SK-N-SH treated with all-trans-retinoic acid at 6 μM for 48 hours (cell line): ENCODE measurements at places on chromosomes 5 and 9.
A peak's percentile ranks its signal among the peaks of the same experiment; 100 is the strongest.

- ATAC-seq, result no peak
Measured at GRCh38 chr9:86751956-86752355, 195.3 kb downstream of the GAS1 start.

DNA sequence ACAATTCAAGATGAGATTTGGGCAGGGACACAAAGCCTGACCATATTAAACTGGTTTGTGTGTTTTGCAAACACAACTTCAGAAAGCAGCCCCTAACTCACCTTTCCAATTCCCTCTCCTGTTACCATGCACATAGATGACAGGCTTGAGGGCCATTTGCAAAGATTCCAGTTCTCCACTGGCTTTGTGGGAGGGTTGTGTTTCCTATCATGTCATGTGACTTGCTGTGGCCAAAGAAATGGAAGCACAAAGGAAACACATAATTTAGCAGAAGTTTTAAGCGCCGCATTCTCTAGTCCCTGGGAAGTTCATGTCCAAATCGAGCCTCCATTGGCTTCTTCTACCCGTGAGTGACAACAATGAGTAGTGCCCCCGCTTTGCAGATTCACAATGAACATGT is 57.9 kb upstream of the CDH6 start:
- no peak for ATAC-seq

GRCh38 chr5:38755181-38755580 is 90.6 kb upstream of the OSMR start:
- no peak for ATAC-seq

DNA sequence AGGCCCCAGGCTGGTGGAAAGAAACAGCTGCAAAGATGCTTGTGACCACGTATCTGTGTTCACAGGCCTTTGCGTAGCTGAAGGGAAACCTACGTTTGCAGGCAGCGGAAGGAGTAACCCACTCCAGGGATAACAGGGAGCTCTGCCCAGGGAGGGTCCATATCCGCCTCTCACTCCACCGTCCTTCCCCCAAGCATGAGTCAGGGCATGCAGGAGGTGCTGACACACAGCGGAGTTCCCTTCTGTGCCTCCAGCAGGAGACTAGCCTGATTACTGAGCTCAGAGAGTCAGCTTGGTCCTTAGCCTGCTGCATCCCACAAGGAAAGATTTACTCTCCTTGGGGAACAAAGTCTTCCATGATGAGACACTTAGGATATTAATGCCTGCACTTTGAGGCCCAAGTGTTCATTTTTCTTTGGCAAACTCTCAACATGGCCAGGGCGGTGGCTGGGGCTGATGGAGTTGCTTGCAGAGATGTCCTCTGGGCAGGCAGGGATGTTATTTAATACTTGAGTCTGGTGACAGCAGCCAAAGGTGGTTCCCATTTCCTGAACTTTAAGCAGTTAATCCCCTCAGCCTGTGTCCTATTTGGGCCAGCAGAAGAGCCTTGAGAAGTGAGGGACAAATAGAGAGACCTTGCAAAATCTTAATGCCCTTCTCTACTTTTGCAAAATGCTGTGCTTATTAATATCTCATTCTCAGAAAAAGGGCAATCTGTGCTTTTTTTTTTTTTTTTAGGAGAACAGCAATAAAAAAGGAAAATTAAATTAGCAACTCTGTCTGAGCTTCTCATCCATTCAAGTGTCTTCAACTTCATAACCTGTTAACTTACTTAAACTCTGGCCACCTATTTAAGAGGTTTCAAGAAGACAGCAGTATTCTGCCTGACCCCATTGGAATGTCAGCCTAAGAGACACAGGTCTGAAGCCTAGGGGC is 222.1 kb downstream of the HSPA4 start:
- ATAC-seq, result peak; percentile 44; the same call in 2 of the 3 replicates

DNA sequence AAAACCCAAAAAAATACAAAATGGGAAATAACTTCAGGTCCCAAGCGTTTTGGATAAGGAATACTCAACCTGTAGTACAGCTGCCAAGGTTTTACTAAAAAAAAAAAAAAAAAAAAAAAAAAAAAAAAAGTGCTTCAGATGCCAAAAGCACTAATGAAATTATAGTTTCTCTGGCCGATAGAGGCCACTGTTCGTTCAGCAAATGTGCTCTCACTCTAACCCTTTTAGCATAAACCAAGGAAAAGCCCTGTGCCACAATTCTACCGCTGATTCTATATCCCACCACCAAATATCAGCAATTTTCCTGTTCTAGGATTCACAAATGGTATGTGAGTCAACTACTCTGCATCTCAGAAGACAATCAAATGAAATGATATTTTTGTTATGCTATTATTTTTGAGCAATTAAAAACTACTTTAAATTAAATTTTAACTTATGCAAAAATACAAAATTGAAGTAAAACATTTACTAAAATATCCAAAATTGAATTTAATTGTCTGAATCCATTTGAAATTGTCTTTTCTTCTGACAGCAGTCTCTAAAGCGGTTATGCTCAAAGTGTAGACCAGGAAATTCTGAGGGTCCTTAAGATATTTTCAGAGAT is 79.8 kb downstream of the RICTOR start:
- peak; percentile 90 for ATAC-seq

DNA sequence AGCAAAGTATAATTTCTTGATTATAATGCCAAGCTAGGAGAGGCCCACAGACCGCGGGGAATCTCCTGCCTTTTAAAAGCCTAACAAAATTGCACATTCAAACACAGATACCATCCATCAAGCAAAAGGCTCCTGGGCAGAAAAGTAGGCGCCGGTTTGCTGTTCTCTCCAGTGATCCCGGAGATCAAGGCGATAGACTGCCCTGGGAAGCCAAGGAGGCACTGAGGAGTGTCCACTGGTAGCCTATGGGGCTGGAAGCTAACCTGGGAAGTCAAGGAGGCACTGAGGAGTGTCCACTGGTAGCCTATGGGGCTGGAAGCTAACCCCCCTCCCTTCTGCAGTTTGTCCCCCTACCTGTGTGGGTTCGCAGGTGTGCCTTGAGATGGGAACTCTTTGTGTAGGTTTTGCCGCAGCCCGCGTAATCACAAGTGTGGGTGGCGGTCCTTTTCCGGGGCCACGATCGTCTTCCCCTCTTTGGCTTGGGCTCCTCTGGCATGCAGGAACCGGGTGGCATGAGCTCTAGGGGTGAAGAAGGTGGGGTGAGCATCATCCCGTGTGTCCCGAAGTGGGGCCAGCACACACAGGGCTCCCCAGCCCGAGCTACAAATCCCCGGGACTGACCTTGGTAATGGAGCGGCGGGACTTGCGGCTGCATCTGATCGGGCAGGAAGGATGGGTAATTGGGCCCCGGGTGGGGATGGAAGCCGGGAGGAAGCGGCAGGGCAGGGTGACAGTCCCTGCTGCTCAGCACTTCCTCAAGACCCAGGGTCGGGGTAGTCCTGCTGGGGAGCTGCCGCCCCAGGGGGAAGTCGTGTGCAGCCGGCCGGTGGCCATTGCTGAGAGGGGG is 2.7 kb downstream of the KLF4 start:
- ATAC-seq, result no peak

DNA sequence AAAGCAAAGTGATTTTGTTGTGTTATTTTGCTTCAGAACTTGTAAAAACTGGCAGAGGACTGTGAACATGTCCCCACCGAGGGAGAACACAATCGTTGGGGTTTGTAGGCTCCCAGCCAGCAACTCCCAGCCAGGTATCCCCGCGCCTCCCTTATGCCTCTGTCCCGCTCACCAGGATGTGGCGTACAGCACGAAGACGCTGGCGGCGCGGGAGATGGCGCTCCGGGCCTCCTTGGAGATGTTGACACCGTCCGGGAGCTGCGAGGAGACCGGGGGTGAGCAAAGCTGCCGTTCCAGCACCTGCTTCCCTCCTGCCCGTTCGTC is 630 bp downstream of the POLE3 start:
- peak; percentile 12 for ATAC-seq

DNA sequence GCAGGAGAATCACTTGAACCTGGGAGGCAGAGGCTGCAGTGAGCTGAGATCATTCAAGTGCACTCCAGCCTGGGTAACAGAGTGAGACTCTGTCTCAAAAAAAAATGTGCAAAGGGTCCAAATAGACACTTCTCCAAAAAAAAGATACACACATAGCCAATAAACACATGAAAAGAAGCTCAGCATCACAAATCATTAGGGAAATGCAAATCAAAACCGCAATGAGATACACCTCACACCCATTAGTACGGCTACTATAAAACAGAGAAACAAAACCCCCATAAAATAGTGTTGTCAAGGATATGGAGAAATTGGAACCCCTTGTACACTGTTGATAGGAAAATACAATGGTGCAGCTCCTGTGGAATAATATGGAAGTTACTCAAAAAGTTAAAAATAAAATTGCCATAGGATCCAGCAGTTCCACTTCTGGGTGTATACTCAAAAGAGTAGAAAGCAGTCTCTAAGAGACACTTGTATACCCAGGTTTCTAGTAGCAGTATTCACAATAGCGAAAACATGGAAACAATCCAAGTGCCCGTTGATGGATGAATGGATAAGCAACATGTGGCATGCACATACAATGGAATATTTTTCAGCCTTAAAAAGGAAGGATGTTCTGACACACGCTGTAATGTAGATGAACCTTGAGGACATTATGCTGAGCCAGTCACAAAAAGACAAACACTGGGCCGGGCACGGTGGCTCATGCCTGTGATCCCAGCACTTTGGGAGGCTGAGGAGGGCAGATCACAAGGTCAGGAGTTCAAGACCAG is 57.2 kb upstream of the PPARGC1B start:
- no peak for ATAC-seq

DNA sequence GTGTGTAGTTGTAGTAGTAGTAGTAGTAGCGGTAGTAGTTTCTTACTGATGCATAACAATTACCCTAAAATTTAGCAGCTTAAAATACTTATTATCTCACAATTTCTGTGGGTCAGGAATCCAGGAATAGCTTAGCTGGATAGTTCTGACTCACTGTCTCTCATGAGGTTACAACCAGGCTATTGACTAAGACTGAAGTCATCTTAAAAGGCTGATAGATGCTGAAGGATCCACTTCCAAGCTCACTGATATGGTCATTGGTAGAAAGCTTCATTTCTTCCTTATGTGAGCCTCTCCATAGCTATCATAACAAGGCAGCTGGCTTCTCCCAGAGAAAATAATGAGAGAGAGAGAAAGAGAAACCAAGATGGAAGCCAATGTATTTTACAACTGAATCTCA is 147.5 kb upstream of the FBXL17 start:
- no peak for ATAC-seq

DNA sequence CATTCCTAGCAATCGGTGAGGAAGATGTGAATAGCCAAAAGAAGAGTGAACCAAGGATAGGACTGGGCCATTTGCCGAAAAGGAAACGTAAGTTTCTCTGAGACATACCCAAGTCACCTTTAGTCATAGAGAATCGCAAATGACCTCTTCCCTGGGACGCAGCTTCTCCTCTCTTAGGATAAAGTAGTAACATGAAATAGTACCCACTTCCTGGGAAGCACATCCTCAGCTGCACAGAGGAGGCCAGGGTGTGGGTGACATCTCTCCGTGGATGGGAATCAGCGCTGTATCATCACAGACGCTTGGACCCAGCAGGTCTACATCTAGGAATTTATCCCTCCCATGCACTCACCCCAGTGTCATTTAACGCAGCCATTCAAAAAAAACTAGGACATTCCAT is 120.9 kb upstream of the PHYKPL start:
- ATAC-seq, result no peak

GRCh38 chr9:11318946-11319345 is 706.1 kb upstream of the PTPRD start:
- no peak for ATAC-seq

- ATAC-seq, result no peak
Measured at GRCh38 chr5:92371889-92372235, 988.7 kb upstream of the ARRDC3 start.

DNA sequence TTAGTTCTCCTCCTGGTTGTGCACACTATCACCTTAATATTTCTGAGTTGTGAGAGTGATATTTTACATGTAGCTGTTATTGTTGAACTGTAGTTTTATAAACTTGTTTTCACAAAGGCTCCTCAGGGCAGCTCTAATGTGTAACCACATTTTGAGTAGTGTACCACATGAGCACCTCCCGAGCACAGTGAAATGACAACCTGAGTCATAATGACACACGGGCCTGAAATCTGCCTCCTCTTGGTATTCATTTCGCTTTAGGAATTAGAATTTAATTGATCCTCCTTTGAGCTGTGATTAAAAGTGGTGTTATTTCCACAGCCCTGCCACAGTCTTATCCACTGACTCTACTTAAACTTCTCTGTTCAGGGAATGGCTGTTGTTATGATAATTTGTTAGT is 7.9 kb downstream of the MTRR start:
- peak; percentile 76 for ATAC-seq

DNA sequence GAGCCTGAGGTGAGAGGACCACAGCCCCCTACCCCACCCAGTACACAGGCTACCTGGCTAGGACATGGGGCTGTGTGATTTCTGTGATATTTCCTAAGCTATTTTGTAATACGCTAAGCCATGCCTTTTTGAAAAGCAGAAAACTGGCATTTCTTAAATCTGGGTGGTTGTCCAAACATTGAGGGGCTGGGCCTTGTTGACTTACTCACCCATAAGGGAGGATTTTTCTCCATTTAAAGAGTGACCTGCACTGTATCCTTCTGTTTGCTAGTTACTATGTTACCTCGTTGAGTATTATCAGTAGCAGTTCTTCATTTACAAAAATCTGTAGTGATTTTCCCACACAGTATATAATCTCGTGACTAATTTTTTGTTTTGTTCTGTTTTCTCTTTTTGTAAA is 117.5 kb upstream of the OTULINL start:
- ATAC-seq, result no peak; the same call in 2 of the 3 replicates

- ATAC-seq, result no peak
Measured at GRCh38 chr5:31850981-31851689, 212.2 kb downstream of the PDZD2 start.

DNA sequence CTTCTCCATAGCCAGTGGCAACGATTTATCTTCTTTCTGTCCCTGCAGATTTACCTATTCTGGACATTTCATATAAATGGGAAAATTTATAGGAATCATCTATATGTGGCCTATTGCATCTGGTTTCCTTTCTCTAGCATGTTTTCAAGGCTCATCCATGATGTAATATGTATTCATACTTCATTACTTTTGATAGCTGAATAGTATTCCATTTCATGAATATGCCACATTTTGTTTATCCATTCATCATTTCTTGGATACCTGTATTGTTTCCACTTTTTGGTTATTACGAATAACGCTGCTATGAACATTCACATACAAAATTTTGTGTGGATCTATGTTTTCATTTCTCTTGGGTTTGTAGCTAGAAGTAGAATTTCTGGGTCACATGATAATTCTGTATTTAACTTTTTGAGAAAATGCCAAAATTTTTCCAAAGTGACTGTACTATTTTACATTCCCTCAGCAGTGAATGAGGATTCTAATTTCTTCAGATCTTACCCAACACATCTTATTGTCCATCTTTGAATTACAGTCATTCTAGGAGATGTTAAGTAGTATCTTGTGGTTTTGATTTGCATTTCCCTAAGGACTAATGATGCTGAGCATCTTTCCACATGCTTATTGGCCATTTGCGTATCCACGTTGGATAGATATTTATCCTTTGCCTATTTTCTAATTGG is 3.6 kb downstream of the IARS1 start:
- no peak for ATAC-seq

DNA sequence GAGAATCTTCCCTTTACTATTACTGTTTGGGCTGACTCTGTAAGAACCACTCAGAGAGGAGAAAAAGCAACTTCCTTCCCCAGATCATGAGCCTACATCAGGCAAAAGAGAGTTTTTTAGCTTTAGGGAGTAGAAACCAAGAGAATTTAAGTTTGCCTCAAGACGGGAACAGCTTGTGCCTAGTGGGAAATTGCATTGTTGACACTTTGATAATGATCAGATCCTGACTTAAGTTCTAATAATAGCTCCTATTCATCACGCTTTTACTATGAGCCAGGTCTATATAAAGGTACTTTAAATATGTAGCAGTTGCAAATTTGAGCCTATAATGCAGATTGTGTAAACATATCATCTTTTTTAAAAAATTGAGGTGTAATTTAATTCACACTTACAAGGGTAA is 298.2 kb downstream of the MAN2A1 start:
- ATAC-seq, result no peak
